Fibroblast of upper back skin (primary cell): ENCODE measurements at places on chromosomes 5 and 9.

DNA sequence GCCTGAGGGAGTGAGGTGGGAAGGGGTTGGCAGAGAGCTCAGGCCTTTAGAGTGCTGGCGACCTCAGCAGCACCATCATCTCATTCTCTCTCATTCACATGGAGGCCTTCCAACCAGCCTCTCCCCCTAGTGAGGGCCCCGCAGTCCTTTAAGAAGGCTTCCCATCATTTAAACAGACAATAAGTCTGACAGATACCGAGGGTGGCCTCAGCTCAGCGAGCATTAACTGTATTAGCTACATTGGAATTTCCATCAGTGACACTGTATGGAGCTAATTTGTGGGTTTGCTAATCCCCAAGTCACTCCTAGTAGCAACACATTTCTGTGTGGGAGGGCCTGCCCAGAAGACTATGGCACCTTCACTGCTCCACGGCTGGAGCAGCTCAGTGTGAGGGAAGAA, 75.8 kb downstream of the INSYN2B start:
- DNase-seq: peak; percentile 32

DNA sequence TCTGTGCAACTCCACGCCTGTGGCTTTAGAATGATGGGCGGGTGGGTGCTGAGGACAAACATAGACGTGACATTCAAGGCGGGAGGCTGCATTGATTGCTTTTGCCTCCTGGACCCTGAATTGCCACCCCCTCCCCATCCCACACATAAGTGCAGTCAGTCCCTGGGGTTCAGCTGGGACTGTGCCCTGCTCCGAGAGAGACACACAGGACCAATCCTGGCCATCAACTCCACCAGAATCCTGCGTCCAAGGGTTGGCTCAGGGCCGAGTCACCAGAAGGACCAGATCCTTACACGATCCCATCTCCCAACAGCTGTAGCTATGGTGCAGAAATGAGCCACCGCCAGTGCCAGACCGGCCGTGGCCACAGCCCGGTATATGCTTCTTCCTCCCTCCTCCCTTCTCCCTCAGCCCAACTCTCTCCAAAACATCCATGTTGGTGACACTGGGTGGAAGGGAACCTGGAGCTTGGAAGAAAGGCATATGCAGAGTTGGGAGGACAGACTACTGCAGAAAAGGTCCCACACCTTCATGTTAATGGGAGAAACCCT, 27.4 kb downstream of the IRX2 start:
- DNase-seq: no peak

- no peak for DNase-seq
These were observed 509.1 kb downstream of the RASEF start for GRCh38 chr9:82553654-82554366.

DNA sequence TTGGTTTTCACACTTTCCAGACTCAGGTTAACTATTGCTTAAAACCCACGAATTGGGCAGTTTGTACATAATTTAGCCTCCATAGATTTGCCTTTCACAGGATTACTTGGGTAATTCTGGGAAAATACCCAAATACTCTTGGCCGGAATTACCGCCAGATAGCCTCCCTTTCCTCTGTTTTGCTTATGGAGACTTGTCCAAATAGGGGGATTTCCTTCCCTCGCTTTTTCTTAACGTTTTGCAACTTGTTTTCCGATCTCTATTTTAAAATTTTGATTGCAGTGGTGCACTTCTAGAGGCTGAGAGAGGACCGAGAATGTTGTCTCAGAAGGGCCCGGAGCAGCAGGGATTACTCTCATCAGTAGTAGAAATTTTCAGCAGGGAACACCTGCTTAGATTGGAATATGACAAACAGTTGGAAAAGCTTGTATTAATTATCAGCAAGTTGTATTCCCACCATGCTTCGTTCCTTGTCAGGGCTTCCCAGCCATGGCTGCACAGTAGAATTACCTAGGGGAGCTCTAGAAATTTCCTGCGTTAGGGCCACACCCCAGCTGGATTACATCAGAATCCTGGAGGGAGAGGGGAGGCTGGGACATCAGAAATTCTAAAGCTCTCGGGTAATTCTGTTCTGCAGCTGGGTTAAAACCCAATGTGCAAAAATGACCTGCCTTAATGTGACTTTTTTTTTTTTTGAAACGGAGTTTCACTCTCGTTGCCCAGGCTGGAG, 329.1 kb downstream of the SH3GL2 start:
- DNase-seq: no peak

DNA sequence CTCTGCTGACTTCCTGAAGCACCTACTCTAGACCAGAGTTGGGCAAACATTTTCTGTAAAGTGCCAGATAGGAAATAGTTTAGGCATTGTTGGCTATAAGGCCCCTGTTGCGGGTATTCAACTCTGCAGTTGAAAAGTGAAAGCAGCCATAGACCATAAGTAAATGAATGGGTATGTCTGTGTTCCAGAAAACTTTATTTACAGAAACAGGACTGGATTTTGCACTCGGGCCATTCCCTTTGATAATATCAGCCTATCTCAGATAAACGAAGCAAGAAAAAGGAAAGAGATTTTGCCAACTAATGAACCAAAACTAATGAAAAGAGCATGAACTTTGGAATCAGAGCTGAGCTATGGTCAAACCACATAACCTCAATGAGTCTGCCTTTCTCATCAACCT, 184.4 kb downstream of the SAXO1 start:
- no peak for DNase-seq
